ENCODE measurements at places on chromosomes 7 and 10. TPM values are rescaled to one million over a fixed set of nuclear protein-coding genes. Genes with fewer than 3 reads are reported as not detected.
A peak's percentile ranks its signal among the peaks of the same experiment; 100 is the strongest.

The CLDN3 gene
- not detected for polyA plus RNA-seq

The GNB2 gene
- polyA plus RNA-seq = 147 TPM

The RNLS gene
- 21.5 TPM for polyA plus RNA-seq

The SORCS1 gene
- 0.78 TPM for polyA plus RNA-seq

The SLC29A4 gene
- polyA plus RNA-seq = 6.5 TPM

The ZNF25 gene
- polyA plus RNA-seq = 3.7 TPM

The TMEM273 gene
- 6.3 TPM for polyA plus RNA-seq

The ZNF33A gene
- 13.3 TPM for polyA plus RNA-seq

The ZEB1 gene
- 7.6 TPM for polyA plus RNA-seq

The MTG1 gene
- polyA plus RNA-seq = 52.9 TPM

- H3K27ac ChIP-seq = peak overlapping the region; percentile 85
- H3K36me3 ChIP-seq = no peaks in the 10 kb centered on the region
- DNase-seq = peak; percentile 38
- peaks cover 18% of the 10 kb centered on the region for H3K4me1 ChIP-seq
- no peak overlapping the region for H3K4me3 ChIP-seq
Observed at GRCh38 chr10:60978287-60979115, 34.5 kb upstream of the RHOBTB1 start.

DNA sequence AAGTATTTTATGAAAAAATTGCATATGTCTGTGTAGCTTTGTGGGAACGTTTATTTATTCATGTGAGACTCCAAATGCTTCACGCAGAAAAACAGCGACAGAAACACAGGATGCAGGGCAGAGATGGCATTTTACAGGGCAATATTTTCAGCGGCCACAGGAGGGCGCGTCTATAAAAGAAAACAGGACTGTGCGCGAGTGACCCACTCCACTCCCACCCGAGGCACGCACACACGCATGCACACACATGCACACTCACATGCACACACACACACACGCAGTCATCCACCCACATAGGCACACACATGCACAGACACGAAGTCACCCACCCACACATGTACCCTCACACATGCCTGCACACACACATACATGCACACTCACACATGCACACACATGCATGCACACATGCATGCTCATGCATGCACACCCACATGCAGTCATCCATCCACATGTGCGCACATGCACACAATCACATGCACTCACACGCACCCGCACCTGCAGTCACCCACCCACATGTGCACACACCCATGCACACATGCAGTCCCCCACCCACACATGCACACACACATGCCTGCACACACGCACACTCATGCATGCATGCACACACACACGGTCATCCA lies 96.3 kb downstream of the DNAJB6 start:
- no peak overlapping the region for H3K27ac ChIP-seq
- H3K4me1 ChIP-seq = peaks cover 8% of the 10 kb centered on the region
- peak; percentile 67 for DNase-seq
- peak overlapping the region; percentile 5 for H3K4me3 ChIP-seq

DNA sequence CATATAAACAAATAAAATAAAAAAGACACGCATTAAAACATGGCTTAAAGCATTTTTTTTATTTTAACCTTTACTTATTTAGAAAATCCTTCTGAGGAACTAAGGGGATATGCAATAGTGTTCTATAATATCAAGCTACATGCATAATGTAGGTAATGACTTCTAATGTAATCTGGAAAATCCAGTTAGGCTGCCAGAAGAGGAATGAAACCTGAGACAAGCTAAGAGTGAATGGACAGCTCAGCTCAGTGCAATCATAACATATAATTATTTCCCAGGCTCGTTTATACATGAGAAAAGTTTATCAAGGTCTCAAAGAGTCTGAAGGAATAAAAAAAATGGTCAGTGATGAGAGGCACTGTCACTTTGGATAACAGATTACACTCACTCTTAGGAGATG lies 649.0 kb upstream of the PCDH15 start:
- H3K4me1 ChIP-seq = no peaks in the 10 kb centered on the region
- H3K4me3 ChIP-seq = no peak overlapping the region
- no peak overlapping the region for H3K27ac ChIP-seq
- no peak for DNase-seq
- no peaks in the 10 kb centered on the region for H3K36me3 ChIP-seq
- H3K27me3 ChIP-seq = no peaks in the 10 kb centered on the region

DNA sequence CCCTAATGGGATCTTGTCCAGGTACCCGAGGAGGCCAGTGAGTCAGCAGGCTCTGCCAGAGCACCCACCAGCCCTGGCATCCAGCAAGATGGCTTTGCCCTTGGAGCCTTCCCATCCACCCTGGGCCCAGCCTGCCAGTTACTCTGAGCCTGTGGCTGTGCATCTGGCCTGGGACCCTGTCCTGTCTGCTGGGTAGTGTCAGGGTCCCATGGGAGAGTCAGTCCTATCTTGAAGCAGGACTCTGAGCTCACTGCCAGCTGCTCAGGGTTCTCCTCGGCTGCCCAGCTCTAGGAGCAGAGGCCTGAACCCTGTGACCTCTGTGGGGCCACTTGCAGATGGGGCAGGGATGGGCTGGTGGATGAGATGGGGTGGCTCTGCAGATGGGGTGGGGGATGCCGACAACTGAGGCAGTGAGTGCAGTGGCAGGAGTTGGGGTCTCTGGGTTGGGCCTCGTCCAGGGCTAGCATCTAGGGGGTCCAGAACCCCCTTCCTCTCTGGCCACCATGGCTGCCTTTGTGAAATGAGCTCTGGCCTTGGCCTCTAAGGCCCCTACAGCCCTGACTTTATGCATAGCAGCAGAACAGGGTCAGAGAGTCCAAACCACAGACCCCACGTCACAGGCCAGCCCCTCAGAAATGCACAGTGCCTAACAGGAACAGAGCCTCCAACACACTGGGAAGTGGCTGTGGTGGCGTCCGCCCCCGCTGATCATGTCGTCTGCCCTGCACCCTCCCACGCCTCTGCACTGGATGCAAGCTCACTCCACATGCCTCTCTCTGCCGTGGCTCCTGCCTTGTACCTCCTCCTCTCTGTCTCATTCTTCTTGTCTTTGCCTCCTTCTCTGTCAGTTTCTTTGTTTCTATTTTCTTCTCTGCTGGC lies 88.1 kb upstream of the RET start:
- no peak overlapping the region for H3K4me3 ChIP-seq
- no peak overlapping the region for H3K27ac ChIP-seq
- no peaks in the 10 kb centered on the region for H3K27me3 ChIP-seq
- no peaks in the 10 kb centered on the region for H3K36me3 ChIP-seq

- H3K4me3 ChIP-seq = no peak overlapping the region
- no peak for DNase-seq
- no peaks in the 10 kb centered on the region for H3K27me3 ChIP-seq
- no peaks in the 10 kb centered on the region for H3K36me3 ChIP-seq
- H3K27ac ChIP-seq = no peak overlapping the region
Observed at GRCh38 chr7:142925413-142925812, 8.1 kb downstream of the TRPV5 start.

GRCh38 chr10:70462349-70462984 lies 16.1 kb upstream of the PALD1 start:
- no peak overlapping the region for H3K27ac ChIP-seq
- H3K27me3 ChIP-seq = peaks cover 15% of the 10 kb centered on the region

- DNase-seq = peak; percentile 48
- no peaks in the 10 kb centered on the region for H3K27me3 ChIP-seq
- H3K27ac ChIP-seq = no peak overlapping the region
- H3K36me3 ChIP-seq = no peaks in the 10 kb centered on the region
Observed at GRCh38 chr10:77428691-77429395, 208.8 kb downstream of the KCNMA1 start.

GRCh38 chr10:98472196-98472595 lies 25.5 kb upstream of the HPS1 start:
- DNase-seq = no peak
- no peak overlapping the region for H3K4me3 ChIP-seq
- peaks cover 4% of the 10 kb centered on the region for H3K27me3 ChIP-seq
- no peak overlapping the region for H3K27ac ChIP-seq
- H3K4me1 ChIP-seq = peaks cover 11% of the 10 kb centered on the region
- no peaks in the 10 kb centered on the region for H3K36me3 ChIP-seq

DNA sequence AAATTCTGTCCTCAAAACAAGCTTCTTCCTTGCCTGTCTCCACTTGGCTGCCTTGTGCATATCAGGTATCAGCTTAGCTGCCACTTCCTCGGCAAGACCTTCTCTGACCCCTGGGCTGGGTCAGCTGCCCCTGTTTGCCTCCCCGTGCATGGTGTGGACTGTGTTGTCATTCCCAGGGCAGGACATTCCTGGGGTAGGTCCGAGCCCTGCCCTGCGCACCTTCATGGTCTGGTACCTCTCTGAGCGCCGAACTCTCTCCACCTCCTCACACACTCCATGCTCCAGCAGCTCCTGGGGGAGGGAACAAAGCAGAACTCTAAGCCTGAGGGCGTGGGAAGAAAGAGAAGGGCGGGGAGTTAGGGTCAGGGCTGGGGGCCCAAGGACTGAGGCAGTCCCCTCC lies 3.8 kb downstream of the POLM start:
- peaks cover 54% of the 10 kb centered on the region for H3K4me1 ChIP-seq
- DNase-seq = no peak
- no peak overlapping the region for H3K4me3 ChIP-seq

GRCh38 chr10:104209575-104210198 lies 22.5 kb downstream of the CFAP43 start:
- H3K27me3 ChIP-seq = no peaks in the 10 kb centered on the region
- DNase-seq = peak; percentile 78
- H3K36me3 ChIP-seq = no peaks in the 10 kb centered on the region
- H3K4me1 ChIP-seq = no peaks in the 10 kb centered on the region
- no peak overlapping the region for H3K4me3 ChIP-seq
- H3K27ac ChIP-seq = no peak overlapping the region

DNA sequence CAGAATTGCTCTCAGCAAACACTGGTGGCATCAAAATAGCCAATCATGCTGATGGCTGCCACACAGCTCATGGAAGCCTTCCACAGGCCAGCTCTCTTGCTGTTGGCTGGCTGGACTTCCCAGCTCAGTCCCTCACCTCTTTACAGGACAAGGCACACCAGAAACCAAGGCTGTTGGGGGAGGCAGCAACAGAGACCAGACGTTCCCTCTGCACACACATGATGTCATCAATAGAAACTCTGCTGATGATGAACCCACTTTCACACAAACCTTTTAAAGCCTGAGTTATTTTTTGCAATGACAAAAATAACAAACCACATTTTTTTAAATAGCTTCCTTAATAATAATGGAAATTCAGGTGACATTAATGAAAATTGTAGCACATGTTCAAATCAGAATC lies 300.9 kb upstream of the C7orf33 start:
- no peaks in the 10 kb centered on the region for H3K4me1 ChIP-seq
- no peaks in the 10 kb centered on the region for H3K36me3 ChIP-seq
- H3K4me3 ChIP-seq = no peak overlapping the region
- no peak for DNase-seq
- H3K27me3 ChIP-seq = no peaks in the 10 kb centered on the region

DNA sequence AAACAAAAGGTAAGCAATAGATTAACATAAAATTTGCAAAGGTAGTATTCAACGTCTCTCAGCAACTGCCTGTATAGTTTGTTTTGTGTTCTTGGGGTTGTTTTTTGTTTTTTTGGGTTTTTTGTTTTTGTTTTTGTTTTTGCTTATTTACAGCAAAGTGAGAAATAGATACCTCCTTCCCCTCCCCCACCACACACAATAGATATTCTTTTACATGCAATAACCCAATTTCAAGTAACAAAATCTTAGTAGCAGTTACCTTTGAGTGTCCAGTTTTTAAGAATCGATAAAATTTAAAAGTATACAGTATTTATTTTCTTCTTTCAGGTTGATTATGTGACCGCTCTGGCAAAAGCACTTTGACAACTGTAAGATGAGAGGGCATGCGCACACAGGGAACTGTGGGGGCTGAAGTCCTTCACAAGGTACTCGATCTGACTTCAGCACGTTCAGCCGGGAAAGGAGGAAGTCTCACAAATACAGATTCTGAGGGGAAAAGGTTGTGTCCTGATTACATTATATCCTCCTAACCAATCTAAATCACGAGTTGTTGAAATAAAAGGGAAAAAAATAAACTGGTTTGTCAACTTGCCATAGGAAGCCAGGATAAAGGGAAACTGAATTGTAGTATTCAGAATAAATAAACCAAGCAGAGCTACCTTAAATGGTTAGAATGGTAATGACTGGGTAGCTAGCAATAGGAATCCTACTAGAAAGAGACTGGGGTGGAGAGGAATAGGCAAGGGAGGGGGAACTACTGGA lies 47.8 kb downstream of the CPEB3 start:
- H3K4me3 ChIP-seq = peak overlapping the region; percentile 30
- no peaks in the 10 kb centered on the region for H3K27me3 ChIP-seq
- peak; percentile 91 for DNase-seq
- H3K27ac ChIP-seq = peak overlapping the region; percentile 90
- no peaks in the 10 kb centered on the region for H3K36me3 ChIP-seq
